ENCODE measurements at places on chromosomes 11 and 22.

GRCh38 chr11:8732324-8732670, 49.7 kb downstream of the RPL27A start:
- DNase-seq: no peak

GRCh38 chr11:76642341-76642740, 28.2 kb downstream of the LRRC32 start:
- no peak for DNase-seq

- no peak for DNase-seq
Measured at GRCh38 chr11:65778431-65778900, 2.3 kb downstream of the AP5B1 start.

DNA sequence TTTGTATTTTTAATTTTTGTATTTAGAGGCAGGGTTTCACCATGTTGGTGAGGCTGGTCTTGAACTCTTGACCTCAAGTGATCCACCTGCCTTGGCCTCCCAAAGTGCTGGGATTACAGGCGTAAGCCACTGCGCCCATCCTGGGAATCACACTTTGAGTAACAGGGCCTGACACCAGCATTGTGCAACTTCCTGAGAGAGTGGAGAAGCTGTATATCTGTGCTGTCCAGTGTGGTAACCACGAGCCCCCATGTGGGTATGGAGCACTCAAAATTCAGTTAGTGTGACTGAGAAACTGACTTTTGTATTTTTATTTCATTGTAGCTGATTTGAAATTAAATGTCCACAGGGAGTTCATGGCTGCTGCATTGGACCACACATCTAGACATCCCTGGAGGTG, 36.2 kb downstream of the MPPED1 start:
- DNase-seq: no peak

GRCh38 chr11:69230856-69231425, 63.0 kb upstream of the MYEOV start:
- DNase-seq: no peak

DNA sequence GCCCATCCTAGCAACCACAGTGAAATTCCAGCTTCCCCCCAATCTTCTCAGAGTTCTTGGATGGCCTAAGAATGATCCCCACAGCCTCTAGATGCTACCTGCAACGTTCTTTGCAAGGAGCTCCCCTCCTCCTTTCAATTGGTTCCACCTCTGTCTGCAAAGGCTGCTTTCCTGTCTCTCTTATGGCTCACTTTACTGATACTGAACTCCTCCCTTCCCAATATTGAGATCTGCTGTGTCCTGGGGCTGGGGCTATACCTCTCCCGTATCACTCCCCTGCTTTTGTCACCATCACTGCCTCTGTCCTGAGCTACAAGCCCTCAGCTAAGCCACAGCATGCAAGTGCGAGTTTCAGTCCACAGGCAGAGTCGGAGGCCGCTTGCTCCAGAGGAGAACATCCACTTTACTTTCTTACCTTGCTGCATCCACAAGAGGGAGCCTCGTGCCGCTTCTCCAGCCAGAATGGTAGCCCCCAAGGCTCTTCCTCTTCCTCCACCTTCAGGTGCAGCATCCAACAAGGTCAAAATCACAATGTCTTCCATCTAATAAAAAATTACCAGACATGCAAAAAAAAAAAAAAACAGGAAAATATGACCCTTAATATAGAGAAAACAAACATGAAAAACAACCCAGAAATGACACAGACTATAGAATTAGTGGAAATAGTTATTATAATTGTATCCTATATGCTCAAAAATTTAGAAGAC, 48.6 kb upstream of the TMEM45B start:
- DNase-seq: peak; percentile 12

GRCh38 chr11:103709371-103709770, 327.1 kb upstream of the DDI1 start:
- no peak for DNase-seq

- no peak for DNase-seq
Measured at GRCh38 chr22:31212783-31213629, 908 bp downstream of the LIMK2 start.

DNA sequence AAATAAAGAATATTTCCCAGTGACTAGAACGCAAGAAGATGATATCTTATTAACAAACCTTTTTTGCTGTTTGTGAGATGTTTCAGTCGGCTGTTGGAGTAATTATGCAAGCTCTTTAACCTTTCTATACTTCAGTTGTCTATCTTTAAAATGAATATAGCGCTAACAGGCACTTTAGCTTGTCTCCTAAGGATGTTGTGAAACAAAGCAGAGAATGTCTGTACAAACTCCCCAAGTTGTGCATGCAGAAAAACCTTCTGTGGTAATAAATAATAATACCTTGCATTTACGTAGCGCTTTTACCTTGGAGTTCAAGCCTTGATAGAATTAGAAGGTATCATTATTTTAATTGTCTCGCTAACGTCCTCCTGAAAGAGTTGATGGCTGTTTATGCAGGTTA, 1.9 kb upstream of the KDM2A start:
- no peak for DNase-seq

DNA sequence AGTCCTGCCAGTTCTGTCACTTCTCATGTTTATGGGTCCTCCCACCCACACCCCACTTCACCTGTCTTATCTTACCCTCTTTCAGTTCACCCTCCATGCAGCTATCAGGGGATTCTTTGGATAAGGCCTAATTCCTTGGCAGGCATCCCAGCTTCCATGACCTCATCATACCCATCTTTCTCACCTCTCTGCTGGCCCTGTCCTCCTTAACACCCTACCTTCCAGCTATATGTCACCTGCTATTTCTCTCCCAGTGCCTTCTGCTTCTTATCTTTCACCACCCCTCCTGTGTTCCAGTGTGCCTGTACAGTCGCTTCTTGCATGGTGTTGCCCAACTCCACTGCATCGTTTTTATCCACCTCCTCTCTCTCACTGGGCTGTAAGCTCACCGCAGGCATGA, 28.3 kb downstream of the SNU13 start:
- no peak for DNase-seq

- no peak for DNase-seq
Measured at GRCh38 chr22:45632791-45633515, 38.7 kb upstream of the ATXN10 start.

DNA sequence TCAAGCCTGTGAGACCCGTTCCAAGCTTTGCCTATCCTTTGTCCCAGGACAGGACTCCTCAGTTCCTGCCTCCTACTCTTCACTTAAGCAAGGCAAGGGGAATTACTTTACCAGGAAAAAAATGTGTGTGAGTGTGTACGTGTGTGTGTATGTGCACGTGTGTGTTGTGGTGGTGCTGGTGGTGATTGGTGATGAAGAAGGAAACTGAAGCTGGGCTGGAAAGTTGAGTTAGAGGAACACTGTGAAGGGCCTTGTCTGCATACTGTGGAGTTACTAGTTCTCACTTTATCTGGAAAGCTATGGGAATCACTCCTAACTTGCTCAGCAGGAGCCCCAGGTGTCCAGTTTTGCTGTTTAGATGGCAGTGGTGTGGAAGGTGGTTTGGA, 378 bp downstream of the OR51D1 start:
- no peak for DNase-seq

- no peak for DNase-seq
Measured at GRCh38 chr11:78763664-78764063, 189.0 kb upstream of the NARS2 start.

DNA sequence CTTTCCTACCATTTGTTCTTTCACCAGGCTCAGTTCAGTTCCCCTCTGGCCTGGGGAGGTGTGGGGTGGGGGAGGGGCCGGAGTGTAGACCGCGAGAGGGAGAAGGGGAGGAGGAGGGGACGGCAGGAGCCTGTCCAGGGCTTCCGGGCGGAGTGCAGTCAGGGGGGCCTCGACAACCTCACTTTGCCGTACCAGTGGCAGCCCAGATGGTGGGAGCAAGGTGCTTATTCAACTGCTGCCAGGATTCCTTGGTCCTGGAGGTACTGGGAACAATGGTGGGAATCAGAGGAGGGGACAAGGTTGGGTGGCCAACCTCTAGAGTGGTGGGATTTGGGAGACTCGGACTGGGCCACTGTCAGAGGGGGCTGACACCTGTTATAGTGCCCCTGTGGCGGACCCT, 1.2 kb downstream of the BACE1 start:
- DNase-seq: no peak

- DNase-seq: no peak
Measured at GRCh38 chr22:44220727-44221680, 40.3 kb downstream of the PARVG start.

GRCh38 chr22:49106096-49106841, 721.4 kb downstream of the BRD1 start:
- no peak for DNase-seq

DNA sequence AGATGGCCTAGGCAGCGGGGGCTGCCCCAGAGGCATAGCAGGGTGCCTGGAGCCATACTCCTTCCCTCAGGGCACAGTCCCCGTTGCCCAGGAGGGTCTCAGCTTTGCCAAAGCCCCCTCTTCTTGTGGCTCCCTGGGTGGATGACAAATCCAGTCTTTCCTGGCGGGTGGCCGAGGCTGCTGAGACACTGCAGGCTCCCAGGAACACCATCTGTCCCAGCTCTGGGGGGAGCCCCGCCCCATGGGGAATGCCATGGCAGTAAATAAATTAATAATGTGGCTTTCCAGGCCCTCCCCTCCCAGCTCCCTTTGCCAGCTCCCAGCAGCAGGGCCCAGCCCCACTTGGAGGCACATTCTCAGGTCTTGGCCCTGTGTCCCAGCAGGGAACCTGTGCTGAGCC, 45.0 kb downstream of the PDE2A start:
- no peak for DNase-seq

DNA sequence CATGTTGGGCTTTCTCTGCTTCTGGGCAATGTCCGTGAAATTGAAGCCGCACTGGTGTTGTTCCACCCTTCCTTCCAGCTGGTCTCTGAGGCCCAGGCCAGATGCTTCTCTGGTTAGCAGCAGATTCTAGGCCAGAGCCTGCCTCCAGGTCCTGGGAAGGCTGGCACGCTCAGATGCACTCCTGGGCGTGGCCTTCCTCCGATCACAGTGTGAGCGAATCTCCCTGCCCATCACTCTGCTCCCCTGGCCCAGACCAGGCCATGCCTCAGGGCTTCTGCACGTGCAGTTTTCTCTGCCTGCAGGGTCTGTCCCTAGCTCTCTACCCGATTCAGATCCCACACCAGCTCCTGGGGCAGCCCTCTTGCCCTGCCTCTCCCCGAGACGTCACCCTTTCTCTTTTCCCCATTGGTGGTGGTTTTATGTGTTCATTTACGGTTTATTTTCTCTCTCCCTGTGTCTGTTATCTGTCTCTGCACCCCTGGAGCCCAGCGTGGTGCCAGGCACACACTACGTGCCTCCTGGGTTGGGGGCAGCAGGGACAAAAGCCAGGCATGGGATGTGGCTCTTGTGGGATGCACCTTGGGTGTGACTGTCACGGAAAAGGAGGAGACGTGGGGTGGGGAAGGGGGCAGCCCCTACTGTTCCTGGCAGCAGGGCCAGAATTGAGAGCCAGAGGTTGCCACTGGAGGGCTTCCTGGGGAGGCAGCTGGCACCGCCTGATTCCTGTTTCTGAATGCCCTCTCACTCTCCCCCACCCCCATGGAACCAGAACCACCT, 66.0 kb downstream of the KCNQ1 start:
- no peak for DNase-seq

DNA sequence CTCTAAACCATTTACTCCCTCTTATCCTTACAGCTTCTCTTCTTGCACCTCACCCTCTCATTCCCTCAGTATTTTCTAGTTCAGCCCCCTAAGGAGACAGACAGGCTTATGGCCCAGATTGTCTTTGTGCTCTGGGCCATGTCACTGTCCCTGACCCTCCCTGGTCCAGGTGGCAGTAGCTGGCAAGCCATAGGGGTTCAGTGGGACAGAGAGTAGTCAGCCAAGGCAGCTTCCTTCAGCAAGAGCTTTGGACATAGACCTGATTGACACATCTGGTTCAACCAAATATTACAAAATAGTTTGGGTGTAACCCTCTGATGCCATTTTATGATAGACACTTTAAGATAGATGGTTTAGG, 53.9 kb downstream of the NCAM1 start:
- no peak for DNase-seq

DNA sequence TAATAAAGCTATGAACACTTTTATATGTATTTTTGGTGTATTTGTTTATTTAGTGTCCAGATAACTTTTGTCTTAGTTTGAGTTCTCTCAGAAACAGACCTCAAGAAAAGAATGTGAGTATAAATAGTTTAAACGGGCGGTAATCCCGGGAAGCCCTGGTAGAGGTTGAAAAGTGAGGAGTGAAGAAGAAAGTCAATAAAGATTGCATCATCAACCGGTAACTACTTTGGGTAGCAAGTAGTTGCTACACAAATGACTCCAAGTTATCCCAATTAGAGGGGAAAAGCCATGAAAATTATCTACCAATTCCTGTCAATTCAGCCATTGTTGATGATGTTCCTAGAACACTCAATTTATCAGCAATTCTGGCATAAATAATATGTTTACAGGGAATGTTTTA, 870.3 kb upstream of the RAG2 start:
- no peak for DNase-seq

DNA sequence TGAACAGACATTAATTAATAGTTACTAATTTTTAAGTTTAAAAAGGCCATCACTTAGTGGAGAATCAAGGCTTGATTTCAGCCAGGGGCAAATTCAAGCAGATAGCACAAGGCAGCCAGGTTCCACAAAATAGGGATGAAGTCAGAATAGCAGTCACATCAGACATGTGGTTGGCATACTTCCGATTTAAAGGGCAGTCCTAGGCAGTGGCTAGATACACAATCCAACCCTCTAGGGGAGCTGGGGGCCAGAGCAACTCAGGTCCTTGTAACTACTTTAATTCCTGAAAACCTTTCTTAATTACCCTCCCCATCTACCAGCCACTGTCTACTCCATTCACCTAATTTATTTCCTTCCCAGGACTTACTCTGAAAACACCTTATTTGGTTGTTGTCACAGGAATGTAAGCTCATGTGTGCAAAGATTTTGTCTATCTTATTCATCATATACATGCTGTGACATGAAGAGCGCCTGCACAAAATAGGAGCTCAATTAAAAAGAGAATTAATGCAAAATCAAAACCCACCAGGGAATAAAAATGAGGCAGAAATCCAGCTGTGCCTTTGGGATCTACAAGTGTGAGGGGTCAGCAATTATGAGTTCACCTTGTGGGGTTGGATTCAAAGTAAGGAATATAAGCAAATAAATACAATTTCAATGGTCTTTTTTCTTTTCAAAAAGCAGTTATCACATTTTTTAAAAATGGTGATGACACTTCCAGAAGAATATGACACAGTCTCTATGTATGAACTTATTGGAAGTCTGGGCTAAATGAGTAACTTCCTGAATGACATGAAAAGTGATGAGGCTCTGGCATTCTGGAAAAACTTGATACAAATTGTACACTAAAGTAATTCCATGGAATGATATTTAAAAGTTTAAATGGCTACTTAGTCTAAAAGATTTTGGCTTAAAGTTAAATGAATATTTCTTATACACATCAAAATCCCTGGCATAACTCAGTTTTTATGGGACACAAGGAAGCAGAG, 53.8 kb downstream of the COPB1 start:
- no peak for DNase-seq

DNA sequence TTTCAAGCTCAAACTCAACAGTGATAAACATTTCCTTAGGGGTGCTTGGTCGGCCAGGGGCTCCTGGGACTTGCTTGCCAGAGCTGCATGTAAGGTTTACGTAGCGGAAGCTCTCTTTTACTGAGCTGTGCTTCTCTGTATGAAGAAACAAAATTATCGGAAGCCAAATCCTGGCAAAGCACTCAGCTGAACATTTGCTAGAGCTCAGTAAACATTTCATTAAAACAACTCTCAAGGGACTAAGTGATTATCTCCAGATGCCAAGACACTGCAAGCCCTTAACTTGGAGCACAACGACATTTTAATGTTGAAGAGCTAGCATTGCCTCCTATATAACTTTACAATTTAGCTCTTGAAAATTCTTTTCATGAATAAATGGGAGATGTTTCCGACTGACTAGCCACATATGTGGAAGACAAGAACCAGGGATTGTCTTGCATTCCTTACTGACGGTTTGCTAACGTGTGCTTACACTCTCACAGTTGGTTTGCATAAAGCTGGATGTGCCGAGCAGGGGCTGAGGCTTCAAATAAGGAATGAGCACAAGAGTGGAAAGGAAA, 43.4 kb downstream of the SCUBE2 start:
- no peak for DNase-seq
